ENCODE measurements at places on chromosomes 2 and 18. TPM values are rescaled to one million over a fixed set of nuclear protein-coding genes. Genes with fewer than 3 reads are reported as not detected.

DNA sequence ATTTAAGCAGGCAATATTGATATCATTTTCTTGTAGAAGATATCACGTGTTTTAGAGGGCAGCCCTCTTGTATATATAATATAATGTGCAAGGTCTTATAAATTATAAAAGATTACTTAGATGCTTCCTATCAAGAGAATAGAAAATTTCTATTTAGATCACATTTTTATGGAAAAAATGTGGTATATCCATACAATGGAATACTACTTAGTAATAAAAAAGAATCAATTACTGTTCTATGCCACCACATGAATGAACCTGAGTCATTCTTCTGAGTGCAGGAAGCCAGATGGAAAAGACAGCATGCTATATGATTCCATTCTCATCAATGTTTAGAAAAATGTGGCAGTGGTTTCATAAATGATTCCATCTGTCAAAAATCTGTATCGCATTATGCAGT, 23.6 kb downstream of the CYP27C1 start:
- H3K27me3 ChIP-seq: no peaks in the 10 kb centered on the region
- no peak overlapping the region for H3K4me3 ChIP-seq
- H3K27ac ChIP-seq: no peak overlapping the region
- no peaks in the 10 kb centered on the region for H3K36me3 ChIP-seq

DNA sequence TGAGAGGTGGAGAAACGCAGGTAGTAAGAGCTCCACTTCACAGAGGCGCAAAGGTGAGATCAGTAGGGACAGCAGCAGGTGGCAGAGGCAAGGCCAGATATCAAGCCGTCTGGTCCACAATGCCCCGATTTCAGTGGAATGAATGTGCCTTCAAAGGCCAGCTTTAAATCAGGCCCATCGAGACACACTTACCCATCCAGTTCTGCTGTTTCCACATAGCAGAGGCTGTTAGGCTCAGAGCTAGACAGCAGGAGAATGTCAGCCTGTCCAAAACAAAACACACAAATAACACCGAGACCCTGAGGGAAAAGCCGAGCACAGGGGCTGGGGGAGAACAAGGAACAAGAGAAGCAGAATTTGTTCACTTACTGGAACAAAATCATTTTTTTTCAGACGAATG, 75.8 kb upstream of the NARS1 start:
- DNase-seq: peak; percentile 57
- peaks cover 5% of the 10 kb centered on the region for H3K4me1 ChIP-seq
- H3K4me3 ChIP-seq: no peak overlapping the region
- H3K27ac ChIP-seq: no peak overlapping the region

DNA sequence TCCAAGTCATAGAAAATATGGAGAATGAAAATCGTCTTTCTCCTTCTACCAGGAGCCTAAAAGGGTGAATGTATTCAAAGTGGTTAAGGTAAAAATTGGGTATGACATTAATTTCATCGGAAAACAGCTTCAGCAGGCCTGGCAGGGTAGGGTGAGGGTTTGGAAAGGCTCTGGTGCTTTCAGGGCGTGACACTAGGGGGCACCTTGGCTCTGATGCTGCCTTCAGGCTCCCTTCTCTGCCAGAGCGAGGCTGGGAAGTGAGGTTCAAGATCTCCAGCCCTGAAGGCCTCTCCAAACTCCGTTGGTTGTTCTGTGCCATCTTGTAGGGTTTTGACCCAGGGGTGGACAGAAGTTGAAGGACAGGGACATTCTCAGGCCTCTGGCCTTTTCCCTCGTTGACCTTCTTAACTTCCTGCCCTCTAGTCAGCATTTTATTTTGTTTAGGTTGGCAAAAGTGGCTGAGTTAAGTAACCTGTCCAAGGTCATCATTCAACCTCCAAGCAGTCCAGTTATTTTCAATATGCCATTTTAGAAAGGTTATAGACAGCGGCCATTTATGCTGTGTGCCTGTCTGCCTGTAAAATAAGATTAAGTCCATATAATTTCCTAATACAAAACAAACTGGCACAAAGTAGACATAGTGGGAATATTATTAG, 40.3 kb downstream of the EML6 start:
- no peaks in the 10 kb centered on the region for H3K36me3 ChIP-seq
- H3K4me3 ChIP-seq: no peak overlapping the region
- H3K4me1 ChIP-seq: no peaks in the 10 kb centered on the region
- H3K27ac ChIP-seq: no peak overlapping the region

HOXD12 gene
- not detected for total RNA-seq

DNA sequence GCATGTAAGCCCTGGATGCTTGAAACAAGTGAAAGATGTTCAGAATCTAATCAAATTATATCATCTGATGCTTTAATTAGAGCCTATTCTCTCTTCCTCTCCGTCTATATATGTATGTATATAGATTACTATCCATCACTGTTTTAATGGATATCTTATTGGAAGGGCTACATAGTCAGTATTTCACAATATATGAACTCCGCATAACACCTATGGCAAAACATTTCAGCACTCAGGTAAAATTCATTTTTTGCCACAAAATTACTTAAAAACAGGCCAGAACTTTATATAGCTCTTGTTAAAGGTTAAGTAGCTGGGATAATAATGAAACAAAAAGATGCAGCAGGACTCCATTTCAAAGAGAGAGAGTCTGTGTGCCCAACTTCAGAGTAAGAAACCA, 1.2 kb downstream of the PJVK start:
- H3K27ac ChIP-seq: no peak overlapping the region
- H3K4me1 ChIP-seq: no peaks in the 10 kb centered on the region
- DNase-seq: no peak
- H3K27me3 ChIP-seq: no peaks in the 10 kb centered on the region
- peaks cover 16% of the 10 kb centered on the region for H3K36me3 ChIP-seq

- no peak overlapping the region for H3K4me3 ChIP-seq
- H3K4me1 ChIP-seq: no peaks in the 10 kb centered on the region
- H3K27ac ChIP-seq: no peak overlapping the region
- DNase-seq: no peak
These were observed 91.7 kb downstream of the NUP35 start for GRCh38 chr2:183215917-183216316.

LYPD1 gene
- total RNA-seq: 2.0 TPM

GDF7 gene
- 0.06 TPM for total RNA-seq

MRPL30 gene
- 40.6 TPM for total RNA-seq

- no peak overlapping the region for H3K4me3 ChIP-seq
- H3K36me3 ChIP-seq: no peaks in the 10 kb centered on the region
- peaks cover 6% of the 10 kb centered on the region for H3K27me3 ChIP-seq
- no peak for DNase-seq
- H3K27ac ChIP-seq: no peak overlapping the region
These were observed 59.2 kb downstream of the TGFA start for GRCh38 chr2:70494293-70494886.

EFEMP1 gene
- 4.0 TPM for total RNA-seq

CTAGE1 gene
- not detected for total RNA-seq

GRCh38 chr2:141610564-141611175, 520.1 kb downstream of the LRP1B start:
- no peaks in the 10 kb centered on the region for H3K36me3 ChIP-seq
- no peaks in the 10 kb centered on the region for H3K4me1 ChIP-seq
- no peaks in the 10 kb centered on the region for H3K27me3 ChIP-seq
- peak; percentile 49 for DNase-seq

DNA sequence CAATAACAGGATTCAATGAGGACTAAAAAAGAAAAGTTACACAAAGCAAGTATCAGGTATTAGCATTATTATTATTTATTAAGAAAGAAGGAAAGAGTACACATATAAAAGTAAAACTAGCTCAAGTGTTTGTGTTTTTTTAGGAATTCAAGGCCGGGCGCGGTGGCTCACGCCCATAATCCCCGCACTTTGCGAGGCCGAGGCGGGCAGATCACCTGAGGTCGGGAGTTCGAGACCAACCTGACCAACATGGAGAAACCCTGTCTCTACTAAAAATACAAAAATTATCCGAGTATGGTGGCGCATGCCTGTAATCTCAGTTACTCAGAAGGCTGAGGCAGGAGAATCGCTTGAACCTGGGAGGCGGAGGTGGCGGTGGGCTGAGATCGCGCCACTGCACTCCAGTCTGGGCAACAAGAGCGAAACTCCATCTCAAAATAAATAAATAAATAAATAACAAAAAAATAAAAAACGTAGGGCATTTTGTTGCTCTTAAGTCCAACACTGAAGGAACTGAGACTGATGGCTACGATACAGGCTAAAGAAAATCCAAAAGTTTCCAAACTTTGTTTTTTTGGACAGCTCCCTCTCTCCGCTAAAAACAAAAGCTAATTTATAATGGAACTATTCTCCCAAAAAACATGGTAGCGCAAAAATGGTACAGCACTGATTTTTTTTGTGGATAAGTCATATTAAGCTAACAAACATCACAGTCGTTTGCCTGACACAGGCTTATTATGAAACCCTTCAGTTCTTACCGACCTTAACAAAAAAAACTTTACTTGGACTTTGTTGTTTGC, 1.7 kb downstream of the TRAPPC8 start:
- no peak overlapping the region for H3K27ac ChIP-seq
- H3K27me3 ChIP-seq: no peaks in the 10 kb centered on the region
- DNase-seq: peak; percentile 25
- no peaks in the 10 kb centered on the region for H3K4me1 ChIP-seq

PSD4 gene
- 5.2 TPM for total RNA-seq

GRCh38 chr2:65429786-65430602, 2.4 kb downstream of the SPRED2 start:
- peak overlapping the region; percentile 38 for H3K27ac ChIP-seq
- peak overlapping the region; percentile 89 for H3K4me3 ChIP-seq
- H3K4me1 ChIP-seq: peaks cover 15% of the 10 kb centered on the region
- H3K27me3 ChIP-seq: no peaks in the 10 kb centered on the region

GRCh38 chr2:36387258-36387916, 31.8 kb downstream of the CRIM1 start:
- H3K27me3 ChIP-seq: no peaks in the 10 kb centered on the region
- H3K27ac ChIP-seq: no peak overlapping the region
- no peak for DNase-seq
- H3K36me3 ChIP-seq: peaks cover 7% of the 10 kb centered on the region

GRCh38 chr2:165120740-165121467, 82.9 kb downstream of the SCN3A start:
- no peaks in the 10 kb centered on the region for H3K4me1 ChIP-seq
- no peak for DNase-seq
- no peaks in the 10 kb centered on the region for H3K36me3 ChIP-seq
- H3K27me3 ChIP-seq: no peaks in the 10 kb centered on the region
- H3K27ac ChIP-seq: no peak overlapping the region

CFAP65 gene
- 1.3 TPM for total RNA-seq

GCG gene
- total RNA-seq: not detected

DNA sequence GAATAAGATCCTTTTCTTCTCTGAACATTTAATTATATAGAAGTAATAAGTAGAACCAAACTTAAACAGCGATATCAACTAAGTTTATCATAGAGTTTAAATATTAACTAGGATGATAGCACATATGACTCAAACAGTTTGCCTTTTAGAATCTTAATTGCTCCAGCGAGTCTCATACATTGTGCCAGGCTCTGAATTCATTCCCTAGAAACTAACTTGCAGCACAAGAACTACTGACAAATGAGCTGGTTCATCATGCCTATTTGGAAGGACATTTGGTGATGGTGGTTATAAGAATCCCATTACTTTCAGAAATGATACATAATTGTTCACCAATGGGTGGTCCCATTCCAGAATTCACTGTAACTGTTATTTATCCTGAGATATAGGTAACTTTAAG, 1026.6 kb upstream of the DDX18 start:
- H3K27ac ChIP-seq: no peak overlapping the region
- no peaks in the 10 kb centered on the region for H3K4me1 ChIP-seq
- DNase-seq: no peak
- H3K36me3 ChIP-seq: no peaks in the 10 kb centered on the region
- H3K27me3 ChIP-seq: no peaks in the 10 kb centered on the region

- DNase-seq: peak; percentile 95
- no peaks in the 10 kb centered on the region for H3K4me1 ChIP-seq
- H3K4me3 ChIP-seq: no peak overlapping the region
- H3K27ac ChIP-seq: no peak overlapping the region
- H3K36me3 ChIP-seq: no peaks in the 10 kb centered on the region
These were observed 207.4 kb downstream of the ARL6IP6 start for GRCh38 chr2:152925547-152926448.

- no peak overlapping the region for H3K27ac ChIP-seq
- peaks cover 5% of the 10 kb centered on the region for H3K4me1 ChIP-seq
- no peak overlapping the region for H3K4me3 ChIP-seq
- H3K36me3 ChIP-seq: peaks cover 15% of the 10 kb centered on the region
These were observed 41.1 kb downstream of the TMEM185B start for GRCh38 chr2:120182019-120182560.

DNA sequence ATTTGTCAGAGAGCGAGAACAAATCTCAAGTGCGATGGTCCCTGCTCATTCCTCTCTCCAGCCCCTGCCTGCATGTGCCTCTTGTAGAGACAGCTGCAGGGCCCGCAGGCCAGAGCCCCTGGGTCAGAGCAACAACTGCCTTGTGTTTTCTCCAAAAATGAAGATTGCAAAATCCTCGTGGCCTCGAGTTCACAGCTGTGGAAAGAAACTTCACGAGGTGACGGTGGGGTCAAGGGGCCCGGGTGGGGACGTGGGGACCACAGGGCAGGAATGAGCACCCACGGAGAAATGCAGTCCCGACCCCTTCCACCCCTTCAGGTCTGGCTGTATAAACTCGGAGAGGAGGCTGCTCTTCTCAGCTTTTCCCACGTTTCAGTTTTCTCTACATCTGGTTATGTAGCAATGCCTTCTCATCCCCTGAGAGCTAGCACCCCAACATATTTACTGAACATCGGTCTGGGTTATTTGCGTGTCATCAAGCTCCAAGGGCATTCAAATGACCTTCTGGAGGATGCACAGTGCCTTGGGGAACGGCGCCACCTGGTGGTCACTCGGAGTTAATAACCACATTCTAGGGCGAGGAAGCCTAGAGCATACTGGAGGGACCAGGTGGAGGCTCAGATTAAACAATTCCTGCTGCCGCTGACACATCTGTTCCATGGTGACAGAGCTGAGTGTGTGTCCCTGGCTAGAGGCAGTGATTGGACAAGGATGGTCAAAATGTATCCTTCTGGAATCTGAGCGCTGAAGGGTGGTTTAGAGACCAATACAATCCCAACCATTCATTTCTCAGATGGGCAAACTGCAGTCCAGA, 91.4 kb upstream of the CYRIA start:
- H3K27me3 ChIP-seq: no peaks in the 10 kb centered on the region
- H3K4me3 ChIP-seq: no peak overlapping the region
- no peaks in the 10 kb centered on the region for H3K4me1 ChIP-seq
- H3K27ac ChIP-seq: no peak overlapping the region
- peak; percentile 87 for DNase-seq
- no peaks in the 10 kb centered on the region for H3K36me3 ChIP-seq

- peaks cover 5% of the 10 kb centered on the region for H3K27me3 ChIP-seq
- H3K4me3 ChIP-seq: peak overlapping the region; percentile 56
- no peaks in the 10 kb centered on the region for H3K36me3 ChIP-seq
- no peak overlapping the region for H3K27ac ChIP-seq
These were observed 15.2 kb downstream of the GALNT3 start for GRCh38 chr2:165778653-165779451.

- peaks cover 3% of the 10 kb centered on the region for H3K36me3 ChIP-seq
- no peak overlapping the region for H3K4me3 ChIP-seq
- peaks cover 14% of the 10 kb centered on the region for H3K4me1 ChIP-seq
- DNase-seq: no peak
These were observed 49.4 kb downstream of the PLEKHM3 start for GRCh38 chr2:207975921-207976320.

ZAP70 gene
- total RNA-seq: 13.4 TPM

GRCh38 chr18:10239991-10240634, 214.3 kb upstream of the APCDD1 start:
- DNase-seq: no peak
- H3K36me3 ChIP-seq: no peaks in the 10 kb centered on the region
- H3K4me3 ChIP-seq: no peak overlapping the region
- H3K27ac ChIP-seq: no peak overlapping the region

Data from endodermal cell (in vitro differentiated cells).